ENCODE measurements at places on chromosomes 3 and 15.

- no peak for DNase-seq
- peak overlapping the region; percentile 17 for H3K4me3 ChIP-seq
- peak overlapping the region; percentile 41 for H3K27ac ChIP-seq
- peaks cover 15% of the 10 kb centered on the region for H3K36me3 ChIP-seq
- H3K4me1 ChIP-seq: peaks cover 42% of the 10 kb centered on the region
- no peaks in the 10 kb centered on the region for H3K27me3 ChIP-seq
Measured at GRCh38 chr3:143011705-143012104, 10.3 kb downstream of the U2SURP start.

DNA sequence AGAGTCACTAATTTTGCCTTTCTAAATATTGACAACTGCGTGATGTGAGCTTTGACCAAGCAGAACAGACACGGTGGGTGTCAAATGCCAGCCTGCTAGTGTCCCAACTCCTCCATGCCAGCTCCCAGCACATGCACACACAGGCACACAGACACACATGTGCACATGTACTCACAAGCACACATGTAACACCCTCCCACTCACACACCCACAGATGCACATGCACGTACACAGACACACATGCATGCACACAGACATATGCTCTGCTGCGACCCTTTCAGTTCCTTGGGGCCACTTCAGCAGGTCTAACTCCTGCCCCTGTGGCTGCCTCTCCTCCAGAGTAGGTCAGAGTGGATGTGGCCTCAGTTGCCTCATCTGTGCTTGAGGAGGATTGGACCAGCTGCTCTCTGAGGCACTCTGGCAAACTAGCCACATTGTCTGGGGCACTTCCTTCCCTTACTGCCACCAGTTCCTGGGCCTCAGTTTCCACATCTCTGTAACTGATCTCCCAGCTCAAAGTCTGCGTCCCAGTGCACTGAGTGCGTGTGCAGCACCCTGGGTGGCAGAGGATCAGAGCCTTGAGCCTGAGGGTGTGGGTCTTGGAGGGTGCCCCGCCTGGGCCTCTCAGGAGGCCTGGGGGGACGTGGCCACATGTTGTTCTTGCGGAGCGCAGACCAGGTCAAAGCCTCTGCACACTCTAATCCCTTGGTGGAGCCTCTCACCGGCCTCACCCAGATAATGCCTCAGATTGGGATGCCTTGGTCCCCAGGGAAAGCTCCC is 55.0 kb upstream of the PRR23E start:
- no peak for DNase-seq
- H3K4me3 ChIP-seq: no peak overlapping the region
- H3K27ac ChIP-seq: no peak overlapping the region
- H3K36me3 ChIP-seq: no peaks in the 10 kb centered on the region
- no peaks in the 10 kb centered on the region for H3K4me1 ChIP-seq

DNA sequence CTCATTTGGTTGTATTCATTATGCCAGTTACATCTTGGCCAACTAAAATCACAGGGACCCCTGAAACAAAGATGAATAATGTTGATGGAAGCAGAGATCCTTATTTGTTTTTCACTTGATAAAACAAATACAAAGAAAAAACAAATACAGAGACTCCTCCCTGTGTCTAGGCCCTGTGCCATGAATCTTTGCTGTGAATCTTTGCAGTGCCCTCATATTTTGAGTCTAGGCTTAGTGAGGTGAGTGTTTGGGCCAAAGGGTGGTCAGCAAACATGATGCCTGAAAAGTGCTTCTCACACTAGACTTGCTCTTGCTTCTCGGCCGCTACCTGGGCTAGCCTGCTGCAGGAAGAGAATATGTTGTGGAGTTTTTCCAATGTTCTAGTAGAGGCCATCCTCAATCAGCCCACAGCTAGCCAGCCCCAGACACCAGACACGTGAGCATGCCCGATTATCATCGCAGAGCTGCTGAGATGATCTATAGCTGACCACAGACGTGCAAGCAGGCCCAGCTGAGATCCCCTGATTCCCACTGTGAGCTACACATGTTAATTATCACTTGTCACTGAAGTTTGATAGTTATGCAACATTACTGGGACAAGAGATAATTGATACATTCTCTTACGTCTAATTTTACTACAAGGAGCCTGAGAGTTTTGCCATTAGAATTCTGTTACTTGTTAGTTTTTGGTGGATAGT is 191.4 kb downstream of the THRB start:
- no peaks in the 10 kb centered on the region for H3K27me3 ChIP-seq
- no peak overlapping the region for H3K4me3 ChIP-seq
- no peak overlapping the region for H3K27ac ChIP-seq
- H3K36me3 ChIP-seq: no peaks in the 10 kb centered on the region
- no peak for DNase-seq

DNA sequence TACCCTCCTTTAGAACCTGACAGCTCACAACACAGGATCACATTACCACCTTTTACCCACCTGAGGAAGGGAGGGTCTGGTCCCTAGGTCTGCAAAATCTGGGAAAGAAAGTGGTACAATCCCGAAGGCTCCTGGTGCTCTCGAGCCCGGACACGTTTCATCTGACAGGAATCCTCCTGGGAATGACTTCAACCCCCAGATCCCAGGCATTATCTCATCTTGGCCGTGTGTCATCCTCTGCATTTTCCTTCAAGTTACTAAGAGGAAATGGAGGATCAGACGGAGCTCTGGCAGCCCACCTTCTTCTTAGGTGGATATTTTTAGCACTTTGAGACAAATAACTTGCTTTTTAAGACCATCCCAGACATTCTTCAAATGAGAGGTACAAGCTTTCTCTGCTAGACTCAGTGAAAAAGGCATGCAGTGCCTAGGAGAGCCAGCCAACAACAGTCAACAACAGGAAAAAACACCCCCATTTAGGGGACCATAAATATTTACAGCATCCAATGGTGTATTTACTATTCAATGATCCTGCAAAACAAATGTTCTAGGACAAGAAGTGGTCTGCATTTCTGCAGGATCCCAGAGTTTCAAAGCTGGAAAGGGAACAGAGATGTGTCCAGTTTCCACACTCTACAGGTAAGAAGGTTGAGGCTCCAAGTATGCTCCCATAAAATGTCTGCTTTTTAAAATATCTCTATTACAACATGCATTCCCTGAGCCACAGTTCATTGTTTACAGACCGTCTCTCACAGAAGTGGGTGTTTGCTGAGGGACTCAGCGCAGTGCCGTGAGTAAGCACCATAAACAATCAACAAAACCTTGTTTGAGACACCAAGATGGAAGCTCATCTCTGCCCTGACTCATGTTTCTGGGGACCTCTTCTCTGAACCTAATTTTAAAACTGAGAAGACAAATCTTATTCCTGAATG is 38.3 kb upstream of the ARHGEF3 start:
- peaks cover 7% of the 10 kb centered on the region for H3K36me3 ChIP-seq
- H3K27ac ChIP-seq: no peak overlapping the region
- H3K27me3 ChIP-seq: no peaks in the 10 kb centered on the region
- no peak overlapping the region for H3K4me3 ChIP-seq
- DNase-seq: no peak

DNA sequence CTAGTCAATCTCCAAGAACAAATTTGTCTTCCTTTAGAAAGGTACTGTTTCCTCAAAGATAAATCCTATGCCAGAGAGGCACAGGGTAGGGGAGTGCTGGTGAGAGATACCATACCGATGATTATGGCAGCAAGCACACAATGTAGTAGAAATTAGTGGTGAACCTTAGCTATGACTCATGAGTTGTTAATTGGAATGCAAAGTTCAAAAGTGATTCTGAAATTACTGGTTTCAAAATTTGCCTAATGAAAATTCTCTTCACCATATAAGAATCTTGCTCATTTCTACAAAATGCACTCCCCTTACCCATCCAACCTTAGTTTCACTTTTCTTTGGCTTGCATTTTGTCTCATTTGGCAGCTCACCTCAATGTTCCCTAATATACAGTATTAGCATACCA is 139.5 kb upstream of the SLC2A2 start:
- DNase-seq: no peak
- H3K27me3 ChIP-seq: no peaks in the 10 kb centered on the region
- H3K27ac ChIP-seq: peak overlapping the region; percentile 80
- H3K4me3 ChIP-seq: peak overlapping the region; percentile 25
- H3K36me3 ChIP-seq: peaks cover 64% of the 10 kb centered on the region

- DNase-seq: no peak
- H3K4me3 ChIP-seq: no peak overlapping the region
- no peak overlapping the region for H3K27ac ChIP-seq
- H3K36me3 ChIP-seq: peaks cover 2% of the 10 kb centered on the region
Measured at GRCh38 chr3:127774647-127775046, 47.7 kb downstream of the MGLL start.

DNA sequence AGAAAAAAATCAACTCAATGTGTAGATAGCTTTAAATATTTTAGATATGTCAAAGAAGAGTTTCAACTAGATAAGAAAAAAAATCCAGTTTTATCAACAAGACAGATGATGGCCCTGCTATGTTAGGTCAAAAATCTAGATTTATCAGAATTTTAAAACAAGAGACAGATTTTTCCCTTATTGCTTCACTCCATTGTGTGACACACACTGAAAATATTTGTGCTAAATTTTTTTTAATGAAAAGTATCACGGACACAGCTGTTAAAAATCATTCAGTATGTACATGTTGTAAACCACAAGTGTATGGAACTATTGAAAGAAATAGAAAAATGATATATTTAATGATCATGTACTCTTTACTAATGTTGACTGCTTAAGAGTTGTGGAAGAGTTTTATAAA is 43.6 kb downstream of the FOXB1 start:
- DNase-seq: no peak
- H3K4me1 ChIP-seq: peaks cover 19% of the 10 kb centered on the region
- H3K4me3 ChIP-seq: no peak overlapping the region
- H3K27ac ChIP-seq: no peak overlapping the region
- H3K36me3 ChIP-seq: peaks cover 4% of the 10 kb centered on the region

DNA sequence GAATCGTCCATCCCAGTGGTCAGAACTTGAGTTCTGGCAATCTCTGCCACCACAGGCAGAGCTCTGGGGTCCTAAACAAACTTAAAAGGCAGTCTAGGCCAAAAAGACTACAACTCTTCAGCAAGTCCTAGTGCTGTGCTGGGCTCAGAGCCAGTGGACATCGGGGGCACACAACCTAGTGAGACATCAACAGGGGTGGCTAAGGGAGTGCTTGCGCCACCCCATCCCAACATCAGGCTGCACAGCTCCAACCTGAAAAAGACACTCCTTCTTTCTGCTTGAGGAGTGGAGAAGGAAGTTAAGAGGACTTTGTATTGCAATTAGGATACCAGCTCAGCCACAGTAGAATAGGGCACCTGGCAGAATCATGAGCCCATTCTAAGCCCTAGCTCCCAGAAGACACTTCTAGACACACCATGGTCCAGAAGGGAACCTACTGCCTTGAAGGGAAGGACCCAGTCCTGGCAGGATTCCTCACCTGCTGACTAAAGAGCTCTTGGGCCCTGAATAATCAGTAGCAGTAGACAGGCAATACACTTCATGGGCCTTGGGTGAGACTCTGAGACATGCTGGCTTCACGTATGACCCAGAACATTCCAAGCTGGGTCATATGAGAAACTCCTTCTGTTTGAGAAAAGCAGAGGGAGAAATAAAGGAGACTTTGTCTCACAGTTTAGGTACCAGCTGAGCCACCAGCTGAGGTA is 72.0 kb downstream of the TFDP2 start:
- no peak overlapping the region for H3K4me3 ChIP-seq
- peaks cover 3% of the 10 kb centered on the region for H3K27me3 ChIP-seq

DNA sequence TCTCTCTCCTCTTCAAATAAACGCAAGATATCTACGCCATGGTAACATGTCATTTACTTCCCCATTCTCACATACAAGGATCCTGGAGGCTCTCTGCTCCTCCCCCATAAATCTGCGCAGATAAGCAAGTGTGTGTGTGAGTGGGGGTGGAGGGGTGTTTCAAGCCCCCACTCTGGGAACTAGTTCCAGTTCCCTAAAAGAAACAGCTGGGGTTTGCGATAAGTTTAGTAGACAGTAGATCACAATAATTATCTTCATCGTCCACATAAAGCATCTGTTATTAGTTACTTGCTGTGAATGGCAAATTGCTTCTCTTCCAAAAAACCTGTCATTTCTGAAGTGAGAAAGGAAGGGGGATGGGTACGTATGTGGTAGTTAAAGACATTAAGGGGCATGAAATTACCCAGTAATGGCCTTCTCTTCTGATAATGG is 79.8 kb downstream of the RBPMS2 start:
- peaks cover 31% of the 10 kb centered on the region for H3K4me1 ChIP-seq
- DNase-seq: no peak
- no peak overlapping the region for H3K4me3 ChIP-seq
- no peaks in the 10 kb centered on the region for H3K27me3 ChIP-seq

DNA sequence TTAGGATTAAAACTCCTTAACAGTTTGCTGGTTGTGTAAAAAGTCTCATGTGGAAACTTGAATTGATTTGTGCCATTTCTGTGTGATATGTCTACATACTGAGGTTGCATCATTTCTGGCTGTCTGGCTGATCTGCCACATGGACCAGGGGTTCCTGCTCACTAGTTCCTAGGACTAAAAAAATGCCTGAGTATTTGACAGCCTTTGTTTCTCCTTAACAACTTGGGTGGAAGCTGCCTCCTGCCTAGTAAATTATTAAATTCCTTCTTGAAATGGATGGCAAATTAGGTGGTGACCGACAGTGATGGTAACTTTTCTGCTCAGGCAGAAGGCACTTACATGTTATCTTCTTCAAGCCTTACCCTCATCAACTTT is 226.9 kb upstream of the MRPL3 start:
- H3K4me1 ChIP-seq: no peaks in the 10 kb centered on the region
- no peak overlapping the region for H3K4me3 ChIP-seq
- no peak for DNase-seq
- no peaks in the 10 kb centered on the region for H3K36me3 ChIP-seq

DNA sequence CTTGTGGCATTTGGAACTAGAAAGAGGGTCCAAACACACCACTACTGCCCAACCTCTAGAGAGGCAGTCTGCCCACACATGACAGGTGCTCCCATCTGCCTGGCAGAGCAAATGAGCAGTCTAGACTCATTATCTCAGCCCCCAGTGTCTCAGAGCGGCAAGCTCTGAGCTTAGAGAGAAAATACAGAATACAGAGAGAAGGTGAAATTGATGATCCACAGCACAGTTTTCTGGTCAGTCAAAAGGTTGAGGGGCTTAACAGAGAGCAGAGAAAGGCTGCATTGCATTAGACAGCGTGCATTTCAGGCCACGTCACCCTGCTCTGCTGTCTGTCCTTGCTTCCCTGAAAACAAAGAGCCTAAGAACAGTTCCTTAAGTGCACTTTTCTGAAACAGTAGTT is 135.1 kb downstream of the KCNMB2 start:
- no peaks in the 10 kb centered on the region for H3K27me3 ChIP-seq
- no peak overlapping the region for H3K27ac ChIP-seq
- H3K4me1 ChIP-seq: peaks cover 3% of the 10 kb centered on the region
- H3K4me3 ChIP-seq: no peak overlapping the region

GRCh38 chr3:72679540-72680198 is 168.6 kb downstream of the SHQ1 start:
- no peak overlapping the region for H3K4me3 ChIP-seq
- peaks cover 6% of the 10 kb centered on the region for H3K4me1 ChIP-seq
- no peaks in the 10 kb centered on the region for H3K27me3 ChIP-seq
- no peaks in the 10 kb centered on the region for H3K36me3 ChIP-seq
- H3K27ac ChIP-seq: no peak overlapping the region
